Naive thymus-derived CD8-positive, alpha-beta T cell (primary cell): ENCODE measurements at places on chromosomes 2 and 18.

- DNase-seq = no peak
Measured at GRCh38 chr2:30122362-30122761, 24.4 kb upstream of the YPEL5 start.

- DNase-seq = no peak
Measured at GRCh38 chr18:25535495-25535894, 183.5 kb upstream of the ZNF521 start.

DNA sequence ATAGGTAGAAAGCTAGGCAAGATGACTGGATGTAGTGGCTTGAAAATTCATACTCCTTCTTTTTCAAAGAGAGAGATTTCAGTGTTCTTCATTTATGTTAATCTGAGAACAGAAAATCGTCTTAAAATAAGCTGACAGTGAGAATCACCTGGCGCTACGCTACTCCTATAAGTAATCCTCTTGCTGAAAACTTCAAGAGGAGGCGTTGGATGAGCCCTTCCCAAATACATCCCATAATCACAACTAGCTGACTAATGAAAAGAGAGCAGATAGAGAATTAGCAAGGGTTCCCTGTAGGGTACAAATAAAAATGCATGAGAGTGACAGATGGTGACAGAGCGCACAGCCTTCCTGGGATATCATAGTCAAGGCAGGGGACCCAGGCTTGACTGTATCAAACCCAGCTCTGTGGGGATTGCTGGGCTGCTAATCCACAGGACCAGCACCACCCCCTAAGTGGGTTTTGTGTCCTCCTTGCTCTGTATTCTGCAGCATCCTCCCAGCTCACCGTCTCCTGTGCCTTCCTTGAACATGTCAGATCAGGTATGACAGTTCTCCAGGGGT lies 280.2 kb downstream of the SP3 start:
- no peak for DNase-seq

- no peak for DNase-seq
Measured at GRCh38 chr2:126896471-126896870, 2.2 kb upstream of the TEX51 start.

DNA sequence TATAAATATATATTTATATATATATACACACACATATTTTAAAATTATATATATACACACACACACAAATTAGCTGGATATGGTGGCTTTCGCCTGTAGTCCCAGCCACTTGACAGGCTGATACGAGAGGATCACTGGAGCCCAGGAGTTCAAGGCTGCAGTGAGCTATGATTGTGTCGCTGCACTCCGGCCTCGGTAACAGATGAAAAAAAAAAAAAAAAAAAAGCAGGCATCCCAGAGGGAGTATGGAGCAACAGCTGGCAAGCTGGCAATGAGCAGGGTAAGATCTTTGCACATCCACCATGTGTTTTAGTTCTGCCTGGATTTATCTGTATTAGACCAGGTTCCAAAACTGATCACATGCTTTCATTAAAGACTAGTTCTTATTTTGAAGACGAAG lies 170.1 kb downstream of the MAP2 start:
- no peak for DNase-seq

- no peak for DNase-seq
Measured at GRCh38 chr2:162125138-162125537, 26.9 kb downstream of the GCG start.

- no peak for DNase-seq
Measured at GRCh38 chr2:40367032-40367431, 84.9 kb downstream of the SLC8A1 start.

GRCh38 chr2:152790883-152791282 lies 72.5 kb downstream of the ARL6IP6 start:
- no peak for DNase-seq

DNA sequence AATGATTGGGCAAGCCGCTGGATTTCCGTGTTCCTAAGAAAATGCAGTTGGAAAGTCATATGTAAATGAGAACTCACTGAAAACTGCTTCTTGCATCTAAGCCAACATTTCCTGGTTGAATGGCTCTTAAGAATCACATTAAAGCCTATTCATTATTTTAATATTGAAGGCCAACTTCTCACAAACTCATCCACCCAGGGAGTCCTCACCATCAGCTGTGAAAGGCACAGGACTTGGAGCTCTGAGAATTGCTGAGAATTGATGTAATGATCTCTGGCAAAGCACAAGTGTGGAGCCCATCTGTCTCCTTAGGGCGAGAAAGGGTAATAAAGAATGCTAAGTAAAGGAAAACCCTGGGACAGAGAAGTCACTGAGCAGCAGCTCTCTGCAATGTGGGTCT lies 55.9 kb upstream of the APCDD1 start:
- no peak for DNase-seq

- DNase-seq = no peak
Measured at GRCh38 chr2:173644146-173644545, 289.5 kb downstream of the CDCA7 start.

GRCh38 chr18:43364535-43364934 lies 87.2 kb upstream of the SYT4 start:
- DNase-seq = no peak

DNA sequence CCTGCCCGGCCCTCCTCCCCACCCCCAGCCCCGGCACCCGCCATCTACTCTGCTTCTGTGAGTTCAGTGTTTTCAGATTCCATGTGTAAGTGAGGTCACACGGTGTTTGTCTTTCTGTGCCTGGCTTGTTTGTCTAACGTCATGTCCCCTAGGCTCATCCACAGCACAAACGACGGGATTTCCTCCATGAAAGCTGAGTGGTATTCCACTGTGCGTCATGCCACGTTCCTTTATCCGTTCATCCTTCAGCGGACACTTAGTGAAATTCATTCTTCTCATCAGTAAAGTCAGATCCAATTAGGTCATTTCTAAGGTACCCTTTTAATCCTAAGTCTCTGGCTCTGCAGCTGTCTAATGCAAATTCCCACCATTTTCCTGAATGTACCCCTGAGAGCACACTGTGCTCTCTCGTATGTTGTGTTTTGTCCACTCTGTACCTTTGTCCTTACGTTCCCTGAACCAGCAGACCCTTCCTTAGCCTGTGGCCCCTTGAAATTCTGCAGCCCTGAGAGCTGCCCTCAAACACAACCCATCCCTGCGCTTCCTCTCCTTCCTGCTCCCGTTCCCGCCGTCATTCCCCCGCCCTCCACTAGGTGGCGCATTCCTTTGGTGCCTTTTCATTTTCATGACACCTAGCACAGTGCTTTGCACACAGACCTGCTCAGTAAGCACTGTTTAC lies 44.1 kb downstream of the TRAPPC12 start:
- peak; percentile 65 for DNase-seq

DNA sequence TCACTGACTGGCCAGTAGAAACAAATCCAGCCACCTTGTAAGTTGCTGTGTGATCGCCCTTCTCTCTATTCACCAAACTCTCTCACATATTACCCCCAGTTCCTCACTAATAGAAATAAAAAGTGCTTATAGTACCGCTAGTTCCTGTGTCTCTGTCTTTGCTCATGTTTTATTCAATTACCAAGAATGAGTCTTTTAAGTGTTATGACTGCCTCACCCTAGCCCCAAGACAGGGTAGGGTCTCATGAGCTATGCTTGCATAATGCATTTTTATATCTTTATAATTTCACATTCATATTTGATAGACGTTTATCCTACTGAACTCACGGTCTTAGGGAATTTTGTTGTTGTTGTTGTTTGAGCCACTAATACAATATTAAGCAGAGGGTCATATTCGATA lies 109.6 kb upstream of the DOK6 start:
- DNase-seq = no peak

- no peak for DNase-seq
Measured at GRCh38 chr2:39483534-39483933, 46.4 kb upstream of the MAP4K3 start.
